ENCODE measurements at places on chromosomes 4 and X.

- no peak for DNase-seq
Observed at GRCh38 chrX:104795804-104796203, 229.8 kb downstream of the IL1RAPL2 start.

- DNase-seq: no peak
Observed at GRCh38 chr4:1670279-1670678, 13.8 kb downstream of the FAM53A start.

GRCh38 chrX:78071331-78071730, 32.7 kb upstream of the PGK1 start:
- no peak for DNase-seq

- no peak for DNase-seq
Observed at GRCh38 chrX:136477026-136477425, 10.7 kb upstream of the BRS3 start.

DNA sequence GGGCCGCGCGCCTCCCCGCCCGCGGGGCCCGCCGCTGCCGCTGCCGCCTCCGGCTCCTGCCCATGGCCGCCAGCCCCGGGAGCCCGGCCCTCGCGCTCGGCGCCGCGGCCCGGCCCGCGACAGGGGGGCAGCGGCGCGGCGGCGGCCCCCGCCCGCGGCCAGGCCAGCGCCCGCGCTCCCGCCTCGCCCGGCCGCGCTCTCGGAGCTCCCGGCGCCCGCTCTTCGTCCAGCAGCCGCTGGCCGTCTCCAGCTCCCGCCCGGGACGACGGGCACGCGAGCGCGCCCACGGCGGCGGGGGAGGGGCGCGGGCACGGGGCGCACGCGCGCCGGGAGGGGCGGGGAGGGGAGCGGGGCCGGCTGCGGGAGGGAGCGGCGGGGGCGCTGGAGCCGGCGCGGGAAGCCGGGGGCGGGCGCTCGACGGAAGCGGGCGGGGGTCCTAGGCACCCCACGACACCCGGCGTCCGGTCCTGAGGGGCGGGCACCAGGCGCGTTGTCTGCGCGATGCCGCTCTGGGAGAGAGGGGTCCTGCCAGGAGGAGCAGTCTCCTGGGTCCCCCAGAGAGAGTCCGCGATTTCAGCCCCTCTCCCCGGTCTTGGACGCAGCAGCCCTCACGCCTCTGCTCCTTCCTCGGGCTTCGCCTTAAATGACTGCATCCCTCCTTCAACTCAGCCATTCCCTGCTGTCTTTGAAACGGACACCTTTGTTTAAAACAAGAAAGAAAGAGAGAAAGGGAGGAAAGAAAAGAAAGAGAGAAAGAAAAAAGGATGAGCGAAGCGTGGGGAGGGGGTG, 490 bp upstream of the PDZD4 start:
- no peak for DNase-seq

GRCh38 chrX:135275973-135276372, 24.1 kb downstream of the ETDA start:
- DNase-seq: no peak

DNA sequence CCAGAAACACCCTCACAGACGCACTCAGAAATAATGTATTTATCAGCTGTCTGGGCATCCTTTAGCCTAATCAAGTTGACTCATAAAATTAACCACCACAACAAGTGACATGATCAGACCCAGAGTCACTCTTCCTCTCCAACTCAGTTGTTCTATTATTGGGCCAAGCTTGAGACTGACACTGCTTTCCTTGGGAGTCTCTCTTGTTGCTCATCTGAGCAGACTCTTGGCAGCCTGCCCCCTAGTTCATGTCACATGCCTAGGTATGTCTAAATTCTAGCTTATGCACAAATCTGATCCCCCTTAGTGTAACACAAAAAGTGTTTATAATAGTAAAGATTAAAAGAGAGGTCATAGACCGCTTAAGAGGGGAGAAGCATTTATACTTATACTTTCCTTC, 72.6 kb upstream of the ADAMTS3 start:
- DNase-seq: no peak

DNA sequence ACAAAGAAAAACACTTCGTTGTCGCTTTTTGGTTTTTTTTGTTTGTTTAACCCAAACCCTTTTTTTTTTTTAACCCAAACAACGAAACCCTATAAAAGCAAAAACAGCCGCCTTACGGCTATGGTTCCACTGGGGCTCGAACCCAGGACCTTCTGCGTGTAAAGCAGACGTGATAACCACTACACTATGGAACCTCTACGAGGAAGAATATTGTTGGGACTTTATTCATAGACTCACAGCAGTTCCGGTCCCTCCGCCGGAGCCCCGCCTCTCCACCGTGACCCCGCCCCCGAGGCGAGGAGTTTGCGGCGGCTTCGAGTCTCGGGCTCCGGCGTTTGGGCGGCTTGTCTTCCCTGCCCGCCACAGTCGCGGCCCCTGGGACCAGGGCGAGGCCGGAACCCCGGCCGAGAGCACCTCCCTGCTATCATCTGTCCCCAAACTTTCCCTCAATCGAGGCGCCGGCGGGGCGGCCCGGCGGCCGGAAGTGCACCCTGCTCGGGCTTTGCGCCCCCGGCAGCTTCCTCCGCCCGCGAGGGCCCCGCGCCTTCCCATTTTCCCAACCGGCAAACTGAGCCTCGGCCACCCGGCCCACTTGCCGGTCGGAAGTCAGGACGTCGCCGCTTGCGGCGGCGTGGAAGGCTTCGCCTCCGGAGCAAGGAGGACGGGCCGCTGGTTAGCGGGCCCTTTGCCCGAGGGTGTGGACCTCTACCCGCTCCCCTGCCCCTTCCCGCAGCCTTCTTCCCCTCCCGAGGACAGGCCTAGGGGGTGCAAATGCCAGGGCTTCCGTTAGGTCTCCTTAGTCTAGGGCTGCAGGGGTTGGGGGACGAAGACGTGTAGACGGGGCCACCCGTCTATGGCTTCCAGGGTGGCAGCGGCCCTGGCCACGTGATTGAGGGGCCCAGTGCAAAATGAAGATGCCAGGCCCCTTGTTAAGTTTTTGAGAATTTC, 3.2 kb upstream of the RS1 start:
- DNase-seq: peak; percentile 55

DNA sequence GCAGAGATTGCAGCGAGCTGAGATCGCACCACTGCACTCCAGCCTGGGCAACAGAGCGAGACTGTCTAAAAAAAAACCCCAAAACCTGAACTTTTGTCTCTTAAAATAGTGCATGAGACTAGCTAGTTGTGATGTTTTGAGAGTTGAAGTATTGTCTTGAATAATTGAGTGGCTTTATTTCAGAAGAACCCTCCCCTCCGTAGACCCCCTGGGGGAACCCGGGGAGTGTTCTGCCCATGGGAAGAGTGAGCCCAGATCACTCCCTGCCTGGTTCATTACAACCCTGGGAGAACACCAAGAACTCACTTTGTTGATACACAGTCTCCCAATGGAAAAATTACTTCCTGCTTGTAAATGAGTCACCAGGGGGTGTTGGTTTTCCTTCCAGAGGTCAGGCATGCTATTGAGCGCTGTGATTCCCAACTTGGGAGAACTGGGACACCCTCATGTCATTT, 65.3 kb upstream of the SHISA3 start:
- DNase-seq: no peak

DNA sequence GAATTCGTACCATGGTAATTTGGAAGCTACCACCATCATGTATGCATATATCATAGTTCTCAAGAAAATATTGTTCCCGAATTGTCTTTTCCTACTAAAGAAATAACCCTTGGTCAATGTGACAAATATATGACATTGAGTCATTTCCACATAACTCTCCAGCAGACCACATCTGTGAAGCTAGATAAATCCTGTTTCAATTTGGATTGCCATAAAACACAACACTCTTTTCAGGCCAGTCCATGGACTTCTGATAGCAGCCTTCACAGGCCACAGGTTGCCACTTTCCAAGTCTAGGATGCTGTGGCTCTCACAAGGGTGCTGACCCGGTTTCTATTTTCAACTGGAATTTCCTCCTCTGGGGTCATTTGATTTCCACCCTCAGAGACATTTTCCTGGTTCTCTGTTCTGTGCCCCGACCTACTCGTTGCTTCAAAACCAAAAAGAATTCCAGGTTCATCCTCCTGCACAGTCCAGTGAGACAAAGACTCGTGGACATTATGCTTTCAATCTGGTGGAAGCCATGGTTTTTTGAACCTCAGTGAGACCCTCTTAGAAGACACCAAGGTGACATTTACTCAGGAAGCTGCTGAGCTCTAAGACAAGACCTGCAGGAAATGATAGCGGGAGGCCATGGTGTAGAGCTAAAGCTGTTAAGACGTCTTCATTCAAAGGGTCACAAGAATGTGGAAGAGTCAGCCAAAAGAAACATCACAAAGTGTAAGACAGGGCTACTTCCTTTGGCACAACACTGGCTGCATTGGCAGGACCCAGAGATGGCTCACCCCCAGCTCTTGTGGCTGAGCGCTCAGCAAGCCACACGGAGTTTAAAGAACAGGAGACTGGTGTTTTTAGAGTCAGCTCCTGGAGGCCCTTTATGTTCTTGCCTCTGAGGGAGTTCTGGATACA, 119.8 kb downstream of the AMELX start:
- no peak for DNase-seq

DNA sequence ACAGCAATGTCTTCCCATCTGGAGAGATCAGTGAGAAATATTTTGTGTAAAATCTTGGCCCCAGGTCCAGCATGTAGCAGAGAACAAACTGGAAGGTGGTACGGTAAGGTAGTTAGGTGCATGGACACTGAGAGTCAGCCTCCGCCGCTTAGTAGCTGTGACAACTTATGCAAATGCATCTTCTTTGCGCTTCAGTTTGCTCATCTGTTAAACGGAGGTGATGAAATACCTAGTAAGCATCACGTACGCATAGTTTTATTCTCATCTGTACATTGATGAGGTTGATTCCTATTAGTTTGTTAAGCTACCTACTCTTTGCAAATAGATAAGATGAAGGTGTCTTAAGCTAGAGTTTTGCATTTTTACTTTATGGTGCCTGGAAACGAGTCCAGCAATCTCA, 80.0 kb upstream of the MSX1 start:
- DNase-seq: no peak

All from stimulated activated CD8-positive, alpha-beta memory T cell treated with anti-CD3 and anti-CD28 coated beads, Interleukin-7, amount 100 ng/mL, for 1 hour (primary cell).